Germinal center (tissue), 1 donor: ENCODE measurements at places on chromosomes 13 and 19.

- no peak for DNase-seq
Measured at GRCh38 chr19:5271145-5271544, 69.5 kb downstream of the PTPRS start.

DNA sequence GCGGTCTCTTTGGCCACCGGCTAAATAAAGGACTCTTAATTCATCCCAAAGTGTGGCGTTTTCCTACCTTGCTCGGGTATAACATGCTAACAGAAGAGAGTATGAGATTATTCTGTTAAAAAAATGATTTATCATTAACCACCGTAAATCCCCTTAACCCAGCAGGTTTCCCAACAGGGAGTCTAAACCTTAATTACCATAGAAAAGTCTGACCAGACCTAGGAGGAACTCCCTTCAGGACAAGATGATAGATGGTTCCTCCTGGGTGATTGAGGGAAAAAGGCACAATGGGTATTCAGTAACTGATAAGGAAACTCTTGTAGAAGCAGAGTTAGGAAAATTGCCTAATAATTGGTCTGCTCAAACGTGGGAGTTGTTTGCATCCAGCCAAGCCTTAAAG is 193.7 kb downstream of the ZNF737 start:
- no peak for DNase-seq

- DNase-seq = no peak
Measured at GRCh38 chr13:98686270-98686669, 66.2 kb downstream of the SLC15A1 start.

GRCh38 chr19:39497996-39498797 is 550 bp upstream of the DLL3 start:
- no peak for DNase-seq

DNA sequence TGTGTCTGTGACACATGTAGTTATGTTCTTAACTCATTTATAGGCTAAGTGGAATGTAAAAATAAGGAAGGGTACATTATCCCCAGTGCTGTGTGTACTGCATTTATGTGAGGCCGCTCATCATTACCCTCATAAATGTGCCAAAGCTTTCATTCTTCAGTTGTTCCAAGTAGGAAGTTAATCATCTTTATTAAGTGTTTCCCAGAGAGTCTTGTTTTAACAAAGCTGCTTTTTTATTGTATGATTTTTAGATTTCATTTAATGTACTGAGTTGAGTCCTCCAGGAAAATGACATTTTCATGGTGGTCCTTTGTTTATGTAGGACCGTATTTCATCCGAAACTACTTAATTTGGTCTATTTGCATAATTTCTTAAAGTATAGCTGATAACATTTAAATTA is 379.8 kb downstream of the DLEU7 start:
- no peak for DNase-seq

- no peak for DNase-seq
Measured at GRCh38 chr13:22135446-22135845, 464.6 kb downstream of the FGF9 start.

DNA sequence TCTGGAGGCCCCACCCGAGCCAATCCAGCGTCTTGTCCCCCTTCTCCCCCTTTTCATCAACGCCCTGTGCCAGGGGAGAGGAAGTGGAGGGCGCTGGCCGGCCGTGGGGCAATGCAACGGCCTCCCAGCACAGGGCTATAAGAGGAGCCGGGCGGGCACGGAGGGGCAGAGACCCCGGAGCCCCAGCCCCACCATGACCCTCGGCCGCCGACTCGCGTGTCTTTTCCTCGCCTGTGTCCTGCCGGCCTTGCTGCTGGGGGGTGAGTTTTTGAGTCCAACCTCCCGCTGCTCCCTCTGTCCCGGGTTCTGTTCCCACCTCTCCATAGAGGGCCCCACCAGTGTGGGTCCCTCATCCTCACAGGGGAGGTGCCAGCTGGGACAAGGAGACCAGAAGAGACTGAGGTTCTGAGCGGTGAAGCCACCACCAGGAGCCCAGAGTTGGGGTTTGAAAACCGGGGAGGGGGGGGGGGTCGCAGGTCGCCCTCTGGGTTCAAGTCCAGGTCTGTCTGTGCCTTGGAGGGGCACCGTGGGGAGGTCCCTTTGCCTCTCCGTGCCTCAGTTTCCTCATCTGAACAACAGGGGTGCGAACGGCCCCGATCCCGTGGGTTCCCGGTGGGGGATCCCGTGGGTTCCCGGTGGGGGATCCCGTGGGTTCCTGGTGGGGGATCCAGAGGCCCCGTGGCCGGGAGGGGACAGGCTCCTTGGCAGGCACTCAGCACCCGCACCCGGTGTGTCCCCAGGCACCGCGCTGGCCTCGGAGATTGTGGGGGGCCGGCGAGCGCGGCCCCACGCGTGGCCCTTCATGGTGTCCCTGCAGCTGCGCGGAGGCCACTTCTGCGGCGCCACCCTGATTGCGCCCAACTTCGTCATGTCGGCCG is at the start of gene ELANE:
TSS of gene ELANE (plus strand) at position 168 of the 878 bp plus-strand sequence. CDS start at position 194, 26 bp downstream.
- DNase-seq = no peak

DNA sequence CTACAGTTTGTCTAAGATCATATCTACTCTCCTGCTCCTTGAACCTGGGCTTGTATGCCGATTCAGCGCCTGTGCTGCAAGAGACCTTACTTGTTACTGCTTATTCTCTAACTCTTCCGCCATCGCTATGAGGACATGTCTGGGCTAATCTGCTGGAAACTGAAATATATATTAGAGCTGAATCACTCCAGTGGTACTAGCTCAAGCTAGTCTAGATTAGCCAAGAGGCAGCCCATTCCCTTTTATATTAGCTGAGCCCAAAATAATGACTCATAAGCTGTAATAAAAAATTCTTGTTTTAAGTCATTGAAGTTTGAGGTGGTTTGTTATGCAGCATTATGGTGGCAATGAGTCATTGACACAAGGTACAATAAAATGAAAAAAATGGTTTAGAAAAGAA is 52.8 kb downstream of the SLC6A16 start:
- no peak for DNase-seq

GRCh38 chr19:4232614-4233281 is 3.4 kb downstream of the EBI3 start:
- DNase-seq = no peak

DNA sequence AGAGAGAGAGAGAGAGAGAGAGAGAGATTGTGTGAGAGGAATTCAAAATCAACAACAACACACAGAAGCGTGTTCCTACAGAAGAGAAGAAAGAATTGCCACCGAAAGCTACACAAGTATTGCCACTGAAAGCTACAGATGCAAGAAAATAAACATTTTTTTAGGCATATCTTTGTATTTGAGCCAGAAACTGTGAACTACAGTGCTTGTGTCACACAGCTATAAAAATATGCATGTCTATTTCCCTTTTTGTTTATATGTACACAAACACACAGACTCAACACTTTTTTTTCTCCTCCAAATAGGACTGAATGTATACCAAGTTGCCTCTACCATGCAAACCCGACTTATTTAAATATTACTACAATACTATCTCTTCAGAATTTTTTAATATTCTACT is 290.4 kb downstream of the SLITRK5 start:
- DNase-seq = no peak

GRCh38 chr13:73816702-73817101 is 317.5 kb downstream of the KLF12 start:
- no peak for DNase-seq

DNA sequence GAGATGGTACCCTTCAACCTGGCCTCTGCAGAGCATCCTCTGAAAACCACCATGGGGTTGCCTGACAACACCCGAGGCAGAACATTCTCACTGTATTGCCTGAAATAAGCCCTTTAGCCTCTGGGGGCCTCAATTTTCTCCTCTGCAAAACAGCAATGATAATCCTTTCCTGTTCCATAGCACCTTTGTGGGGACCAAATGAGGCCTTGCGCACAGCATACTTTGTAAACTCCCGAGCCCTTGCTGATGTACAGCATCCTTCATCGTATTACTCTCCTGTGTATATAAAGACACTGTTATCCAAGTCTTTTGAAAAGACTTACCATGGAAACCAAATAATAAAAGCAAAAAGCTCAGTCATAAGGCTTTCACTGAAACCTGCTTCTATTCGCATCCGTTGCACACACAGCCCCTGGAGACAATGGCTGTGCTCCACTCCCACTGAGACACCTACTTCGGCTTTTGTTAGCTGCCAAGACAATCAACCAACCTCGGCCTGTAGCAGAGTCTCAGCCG is 276.0 kb downstream of the FOXO1 start:
- no peak for DNase-seq

DNA sequence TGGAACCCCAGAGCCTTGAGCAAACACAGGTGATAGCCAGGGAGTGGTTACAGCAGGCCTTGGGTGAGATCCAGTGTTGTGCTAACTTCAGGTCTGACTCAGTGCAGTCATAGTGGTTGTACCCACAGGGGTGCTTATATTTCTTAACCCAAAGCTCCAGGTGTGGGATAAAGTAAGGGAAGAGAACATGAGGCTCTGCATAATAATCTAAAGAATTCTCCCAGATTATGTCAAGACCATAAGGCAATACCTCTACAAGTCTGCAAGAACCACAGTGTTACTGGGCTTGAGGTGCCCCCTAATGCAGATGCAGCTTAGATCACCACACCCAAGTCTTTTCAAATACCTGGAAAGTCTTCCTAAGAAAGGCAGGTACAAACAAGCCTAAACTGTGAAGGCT is 485.4 kb downstream of the RFC3 start:
- no peak for DNase-seq

GRCh38 chr19:23145617-23146415 is 29.0 kb downstream of the ZNF730 start:
- no peak for DNase-seq

DNA sequence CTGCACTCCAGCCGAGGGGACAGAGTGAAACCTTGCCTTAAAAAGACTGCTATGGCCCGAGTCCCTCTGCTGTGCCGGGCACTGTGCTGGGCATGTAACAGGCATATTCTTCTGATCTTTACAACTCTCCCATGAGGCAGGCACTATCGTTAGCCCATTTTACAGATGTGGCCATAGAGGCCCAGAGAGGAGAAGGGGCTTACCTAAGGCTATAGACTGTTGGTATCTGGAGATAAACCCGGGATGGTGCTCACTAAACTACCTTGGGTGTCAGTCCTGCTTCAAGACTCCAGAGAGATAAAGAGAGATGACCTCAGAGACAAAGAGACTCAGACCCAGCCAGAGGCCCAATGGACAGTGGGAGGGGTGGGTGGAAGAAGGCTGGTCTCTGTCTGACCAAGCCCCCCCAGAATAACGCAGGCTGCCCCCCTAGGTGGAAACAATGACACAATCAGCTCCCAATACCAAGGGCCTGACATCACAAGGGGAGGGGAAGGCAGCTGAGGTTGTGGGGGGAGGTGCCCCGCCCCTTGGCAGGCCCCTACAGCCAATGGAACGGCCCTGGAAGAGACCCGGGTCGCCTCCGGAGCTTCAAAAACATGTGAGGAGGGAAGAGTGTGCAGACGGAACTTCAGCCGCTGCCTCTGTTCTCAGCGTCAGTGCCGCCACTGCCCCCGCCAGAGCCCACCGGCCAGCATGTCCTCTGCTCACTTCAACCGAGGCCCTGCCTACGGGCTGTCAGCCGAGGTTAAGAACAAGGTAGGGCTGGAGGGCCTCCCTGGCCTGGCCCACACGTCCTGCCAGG is at the start of gene CNN1:
TSS of gene CNN1 (plus strand) at position 620 of the 805 bp plus-strand sequence. CDS start at position 697, 77 bp downstream.
- DNase-seq = no peak

GRCh38 chr13:97574926-97575325 is 141.0 kb downstream of the RAP2A start:
- no peak for DNase-seq

- no peak for DNase-seq
Measured at GRCh38 chr13:100532090-100532766, 56.4 kb downstream of the GGACT start.

DNA sequence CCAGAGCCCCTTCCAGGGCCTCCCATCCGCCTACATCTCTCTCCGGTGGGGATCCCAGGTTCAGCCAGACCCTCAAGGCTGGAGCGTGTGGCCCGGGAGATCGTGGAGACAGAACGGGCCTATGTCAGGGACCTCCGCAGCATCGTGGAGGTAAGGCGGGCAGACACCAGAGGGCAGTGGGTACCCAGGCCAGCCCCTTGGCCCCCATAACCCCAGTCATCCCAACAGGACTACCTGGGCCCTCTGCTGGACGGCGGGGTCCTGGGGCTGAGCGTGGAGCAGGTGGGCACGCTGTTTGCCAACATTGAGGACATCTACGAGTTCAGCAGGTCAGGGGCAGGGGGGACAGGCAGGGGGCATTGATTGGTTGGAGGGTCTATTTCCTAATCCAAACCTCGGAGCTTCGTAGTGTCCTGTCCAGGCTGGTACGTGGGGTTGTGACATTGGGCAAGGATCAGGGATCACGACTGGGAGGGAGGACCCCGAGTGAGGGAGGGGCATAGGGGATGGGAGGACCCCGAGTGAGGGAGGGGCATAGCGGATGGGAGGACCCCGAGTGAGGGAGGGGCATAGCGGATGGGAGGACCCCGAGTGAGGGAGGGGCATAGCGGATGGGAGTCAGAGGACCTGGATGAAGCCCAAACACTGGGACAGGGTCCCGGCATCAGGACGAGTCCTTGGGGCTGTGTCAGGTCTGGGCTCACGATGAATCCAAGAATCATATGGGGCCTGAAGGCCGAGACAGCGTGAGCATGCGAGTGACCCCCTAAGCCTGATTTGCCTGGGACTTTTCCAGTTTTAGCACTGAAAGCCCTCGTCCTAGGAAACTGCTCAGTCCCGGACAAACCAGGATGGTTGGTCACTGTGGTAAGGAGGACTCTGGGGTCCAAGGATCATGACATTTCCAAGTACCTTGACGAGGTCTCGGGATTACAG is 2.9 kb downstream of the PLEKHG2 start:
- DNase-seq = no peak

- DNase-seq = no peak
Measured at GRCh38 chr13:113080361-113080831, 25.2 kb upstream of the F7 start.

DNA sequence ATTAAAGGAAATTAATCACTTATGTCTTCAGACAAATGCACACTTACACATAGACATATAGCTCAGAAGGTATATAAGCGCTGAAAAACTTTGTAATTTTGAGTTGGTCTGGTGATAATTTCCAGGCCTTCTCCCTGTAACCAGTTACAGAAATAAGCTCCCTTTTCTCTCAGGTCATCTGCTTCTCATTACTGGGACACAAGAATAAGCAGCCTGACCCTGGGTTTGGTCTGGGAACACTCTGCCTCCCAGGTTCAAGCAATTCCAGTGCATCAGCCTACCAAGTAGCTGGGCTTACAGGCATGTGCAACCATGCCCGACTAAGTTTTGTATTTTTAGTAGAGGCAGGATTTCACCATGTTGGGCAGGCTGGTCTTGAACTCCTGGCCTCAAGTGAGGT is 274.5 kb downstream of the LMO7 start:
- no peak for DNase-seq

DNA sequence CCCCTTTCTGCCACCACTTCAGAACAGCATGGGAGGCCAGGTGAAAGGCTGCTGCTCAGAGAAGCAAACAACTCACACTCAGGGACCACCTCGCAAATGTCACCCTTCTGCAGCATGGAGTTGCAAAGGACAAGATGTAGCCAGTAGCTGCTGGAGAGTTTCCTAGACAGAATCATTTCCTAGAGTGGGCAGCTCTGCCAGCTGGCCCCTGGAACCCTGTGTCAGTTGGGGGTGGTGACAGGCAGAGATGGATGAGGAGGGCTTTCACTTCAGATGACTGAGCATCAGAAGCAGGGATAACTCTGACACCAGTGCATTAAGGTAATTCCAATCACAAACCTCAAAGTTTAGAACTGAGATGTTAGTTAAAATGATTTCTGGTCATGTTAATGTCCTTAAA is 34.4 kb upstream of the EPHX3 start:
- DNase-seq = no peak

GRCh38 chr13:19185086-19185864 is 3.7 kb upstream of the TUBA3C start:
- DNase-seq = no peak

GRCh38 chr19:33437393-33437820 is 63.9 kb downstream of the CEBPG start:
- no peak for DNase-seq
